ENCODE measurements at places on chromosomes 2 and 18. TPM values are rescaled to one million over a fixed set of nuclear protein-coding genes. Genes with fewer than 3 reads are reported as not detected.

C2orf80 gene
- not detected for total RNA-seq

DNAJC27 gene
- 1.9 TPM for total RNA-seq

DYNC1I2 gene
- 21.9 TPM for total RNA-seq

PSMA8 gene
- total RNA-seq = not detected

IL37 gene
- total RNA-seq = 1.0 TPM

Data from A375 (cell line).